ENCODE measurements at places on chromosomes 13 and 19.

- DNase-seq: no peak
Observed at GRCh38 chr19:13153569-13154240, 3.5 kb downstream of the IER2 start.

GRCh38 chr19:40449506-40449905, 5.4 kb upstream of the SERTAD3 start:
- no peak for DNase-seq

DNA sequence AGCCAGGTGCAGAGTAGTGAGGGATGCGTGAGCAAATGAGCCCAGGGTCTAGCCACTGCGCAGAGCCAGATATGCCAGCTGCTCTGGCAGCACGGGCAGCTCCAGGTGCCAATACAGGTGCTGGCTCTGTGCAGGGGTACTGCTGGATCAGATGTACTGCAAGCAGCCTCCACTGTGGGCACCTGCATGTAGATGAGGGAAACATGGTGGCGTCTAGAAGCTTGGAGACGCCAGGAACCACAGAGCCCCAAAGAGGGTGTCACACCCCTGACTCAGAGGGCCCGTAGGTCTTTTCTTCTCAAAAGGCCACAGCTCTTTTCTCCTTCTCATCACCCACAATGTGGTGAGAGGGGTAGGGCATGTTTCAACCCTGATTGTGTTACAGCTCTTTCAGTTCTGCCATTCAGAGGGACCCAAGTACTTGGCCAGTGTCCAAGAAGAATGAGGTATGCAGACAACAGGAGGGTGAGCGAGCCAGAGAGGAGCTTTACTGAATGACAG, 244.4 kb upstream of the SLITRK1 start:
- no peak for DNase-seq

DNA sequence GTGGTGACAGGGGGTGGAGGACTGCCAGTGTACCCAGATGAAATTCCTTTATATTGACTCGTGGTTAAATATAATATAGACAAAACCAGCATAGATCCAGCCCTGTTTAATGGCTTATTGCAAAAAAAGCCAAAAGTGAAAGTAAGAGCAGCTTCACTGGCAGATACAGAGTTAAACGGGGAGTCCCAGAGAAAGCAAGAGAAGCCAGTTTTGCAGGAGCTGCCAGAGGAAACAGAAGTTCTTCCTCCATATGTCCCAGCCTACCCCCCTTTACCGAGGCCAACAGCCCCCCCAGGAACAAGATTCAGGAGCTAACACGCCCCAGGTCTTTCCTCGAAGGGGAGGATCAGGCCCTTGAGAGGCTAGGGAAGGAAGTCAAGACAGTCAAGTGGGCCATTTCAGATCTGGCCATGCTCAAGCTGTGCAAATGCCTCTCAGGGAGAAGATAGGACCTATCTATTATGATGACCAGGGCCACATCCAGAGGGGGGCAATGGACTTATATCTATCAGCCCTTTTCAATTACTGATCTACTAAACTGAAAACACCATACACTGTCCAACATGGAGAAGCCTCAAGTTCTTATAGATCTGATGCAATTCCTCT, 47.2 kb upstream of the ZNF737 start:
- peak; percentile 19 for DNase-seq

- no peak for DNase-seq
Observed at GRCh38 chr13:110225003-110225402, 82.0 kb downstream of the COL4A1 start.

GRCh38 chr19:41930322-41930722, 2.1 kb upstream of the ERFL start:
- DNase-seq: no peak

- DNase-seq: peak; percentile 74
Observed at GRCh38 chr13:23384111-23384510, 49.4 kb downstream of the SACS start.
